ENCODE measurements at places on chromosomes 6 and 20.

DNA sequence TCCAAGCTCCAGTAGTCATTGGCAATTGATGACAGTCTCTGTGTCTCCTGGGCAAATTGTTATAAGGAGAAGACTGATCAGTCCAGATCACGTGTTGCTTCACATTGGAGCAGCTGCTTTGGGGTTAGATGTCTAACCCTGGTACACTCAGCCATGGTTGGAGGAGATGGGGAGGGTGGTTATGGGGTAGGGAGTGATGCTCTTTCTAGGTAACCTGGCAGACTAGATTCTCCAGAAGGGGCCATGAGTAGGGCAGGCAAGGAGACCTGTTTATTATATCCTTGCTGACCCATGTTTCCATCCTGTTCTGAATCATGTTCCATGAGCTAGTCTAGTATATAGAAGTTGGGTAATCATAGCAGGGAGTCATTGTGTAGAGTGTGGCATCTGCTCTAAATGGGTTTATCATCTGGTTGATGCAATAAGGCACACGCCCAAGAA is 50.8 kb upstream of the BACH2 start:
- no peak for DNase-seq

GRCh38 chr6:44481760-44482159 is 94.3 kb downstream of the CDC5L start:
- DNase-seq: no peak

DNA sequence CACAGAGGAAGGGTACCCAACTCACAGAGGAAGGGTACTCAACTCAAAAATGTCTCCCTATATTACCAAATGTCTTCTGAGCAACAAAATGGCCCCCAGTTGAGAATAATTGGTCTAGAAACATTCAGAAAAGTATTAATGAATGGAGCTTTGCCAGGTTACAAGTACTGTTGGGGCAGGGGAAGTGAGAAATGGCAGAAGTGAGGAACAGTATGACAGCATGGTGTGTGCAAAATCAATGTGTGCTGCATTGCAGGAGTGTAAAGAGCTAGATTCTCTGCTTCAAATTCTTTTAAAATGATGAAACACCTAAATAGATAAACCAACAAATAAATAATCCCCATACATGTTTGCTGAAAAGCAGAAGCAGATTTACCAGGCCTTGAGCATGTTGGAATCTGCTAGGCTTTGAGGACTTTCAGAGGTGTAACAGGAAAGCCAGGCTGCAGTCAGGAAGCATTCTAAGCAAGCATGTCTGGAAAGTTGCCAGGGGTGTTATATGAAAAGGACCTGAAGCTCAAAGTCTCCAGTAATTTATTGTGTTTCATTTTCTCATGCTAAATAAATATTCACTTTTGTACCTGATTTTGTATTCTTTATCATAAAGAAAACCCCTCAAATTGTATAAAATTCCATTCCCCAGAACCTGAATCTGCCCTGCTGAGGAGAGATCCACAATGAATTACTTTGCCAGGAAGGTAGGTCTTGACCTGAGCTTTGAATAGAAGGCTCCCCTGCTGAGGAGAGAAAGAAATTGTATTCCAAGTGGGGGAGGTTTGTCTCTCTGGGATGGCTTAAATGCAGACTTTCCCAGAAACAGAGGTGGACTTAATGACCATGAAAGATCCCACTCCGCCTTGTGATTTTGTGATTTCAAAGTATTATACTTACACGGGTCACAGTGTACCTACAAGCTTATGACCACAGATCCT is 265.0 kb upstream of the MARCKS start:
- no peak for DNase-seq

GRCh38 chr6:49980898-49981297 is 11.5 kb upstream of the DEFB113 start:
- DNase-seq: no peak

GRCh38 chr6:106963544-106963943 is 11.0 kb downstream of the CD24 start:
- DNase-seq: no peak

DNA sequence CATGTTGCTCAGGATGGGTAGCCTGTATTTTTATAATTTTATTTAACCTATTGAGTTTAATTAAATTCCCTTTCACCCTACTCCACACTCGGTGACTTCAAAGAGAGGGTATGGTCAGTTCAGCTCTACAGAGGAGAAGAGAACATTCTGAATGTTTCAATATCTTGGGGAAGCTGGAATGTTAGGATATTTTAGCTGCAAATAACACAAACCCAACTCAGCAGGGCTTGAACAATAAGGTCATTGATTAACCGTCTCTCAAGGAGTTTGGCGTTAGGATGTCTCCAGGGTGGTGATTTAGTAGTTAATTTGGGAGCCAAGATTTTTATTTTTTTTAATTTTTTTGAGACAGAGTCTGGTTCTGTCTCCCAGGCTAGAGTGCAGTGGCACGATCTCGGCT is 143.6 kb upstream of the SALL4 start:
- DNase-seq: no peak

- peak; percentile 22 for DNase-seq
These were observed 54.8 kb upstream of the BMP6 start for GRCh38 chr6:7671076-7671475.

DNA sequence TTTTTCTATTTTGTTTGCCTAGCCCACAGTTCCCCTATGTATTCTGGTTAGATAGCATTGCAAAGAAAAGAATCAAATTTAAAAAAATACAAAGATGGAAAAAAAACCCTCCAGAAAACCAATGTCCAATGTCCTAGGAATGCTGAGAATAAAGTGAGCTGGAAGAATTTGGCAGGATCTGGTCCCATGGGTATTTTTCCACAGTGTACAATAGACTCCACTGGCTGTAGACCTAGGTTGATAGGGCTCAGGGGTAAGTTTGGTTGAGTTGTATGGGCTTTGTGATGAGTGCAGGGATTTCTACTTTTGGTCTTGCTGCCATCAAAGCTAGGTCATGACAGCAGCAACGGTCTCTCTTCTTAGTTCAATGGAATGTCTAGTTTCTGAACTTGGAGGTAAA is 41.5 kb downstream of the SLC22A2 start:
- no peak for DNase-seq

DNA sequence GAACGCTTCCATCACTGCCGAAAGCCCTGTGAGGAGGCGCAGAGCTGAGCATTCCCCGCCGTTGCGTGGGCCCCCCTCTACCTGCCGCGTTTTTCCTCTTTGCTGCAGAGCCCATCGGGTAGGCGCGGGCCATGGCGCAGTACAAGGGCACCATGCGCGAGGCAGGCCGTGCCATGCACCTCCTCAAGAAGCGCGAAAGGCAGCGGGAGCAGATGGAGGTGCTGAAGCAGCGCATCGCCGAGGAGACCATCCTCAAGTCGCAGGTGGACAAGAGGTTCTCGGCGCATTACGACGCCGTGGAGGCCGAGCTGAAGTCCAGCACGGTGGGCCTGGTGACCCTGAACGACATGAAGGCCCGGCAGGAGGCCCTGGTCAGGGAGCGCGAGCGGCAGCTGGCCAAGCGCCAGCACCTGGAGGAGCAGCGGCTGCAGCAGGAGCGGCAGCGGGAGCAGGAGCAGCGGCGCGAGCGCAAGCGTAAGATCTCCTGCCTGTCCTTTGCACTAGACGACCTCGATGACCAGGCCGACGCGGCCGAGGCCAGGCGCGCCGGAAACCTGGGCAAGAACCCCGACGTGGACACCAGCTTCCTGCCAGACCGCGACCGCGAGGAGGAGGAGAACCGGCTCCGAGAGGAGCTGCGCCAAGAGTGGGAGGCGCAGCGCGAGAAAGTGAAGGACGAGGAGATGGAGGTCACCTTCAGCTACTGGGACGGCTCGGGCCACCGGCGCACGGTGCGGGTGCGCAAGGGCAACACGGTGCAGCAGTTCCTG is 693 bp downstream of the FAM50B start:
- DNase-seq: peak; percentile 12

All from astrocyte (in vitro differentiated cells and primary cell).